ENCODE measurements at places on chromosomes 6 and 20.
A peak's percentile ranks its signal among the peaks of the same experiment; 100 is the strongest.

- DNase-seq = no peak
These were observed 92.6 kb downstream of the CDC5L start for GRCh38 chr6:44480097-44480541.

DNA sequence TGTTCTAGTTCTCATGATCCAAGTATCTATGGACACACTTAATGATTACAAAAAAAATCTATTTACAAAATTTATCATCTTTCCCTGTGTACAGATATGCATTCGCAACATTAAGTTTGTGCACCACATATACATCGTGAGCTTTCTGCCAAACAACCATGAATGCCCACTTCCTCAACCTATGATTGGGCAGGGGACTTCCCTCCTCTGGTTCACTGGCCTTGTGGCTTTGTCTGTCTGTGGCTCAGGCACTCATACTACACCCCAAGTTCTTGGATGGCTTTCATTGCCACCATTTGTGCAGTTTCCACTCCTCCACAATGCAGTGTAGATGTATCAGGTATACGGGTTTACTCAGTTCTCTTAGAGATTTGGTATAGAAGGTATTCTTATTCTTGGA is 74.9 kb downstream of the HS3ST5 start:
- DNase-seq = no peak

DNA sequence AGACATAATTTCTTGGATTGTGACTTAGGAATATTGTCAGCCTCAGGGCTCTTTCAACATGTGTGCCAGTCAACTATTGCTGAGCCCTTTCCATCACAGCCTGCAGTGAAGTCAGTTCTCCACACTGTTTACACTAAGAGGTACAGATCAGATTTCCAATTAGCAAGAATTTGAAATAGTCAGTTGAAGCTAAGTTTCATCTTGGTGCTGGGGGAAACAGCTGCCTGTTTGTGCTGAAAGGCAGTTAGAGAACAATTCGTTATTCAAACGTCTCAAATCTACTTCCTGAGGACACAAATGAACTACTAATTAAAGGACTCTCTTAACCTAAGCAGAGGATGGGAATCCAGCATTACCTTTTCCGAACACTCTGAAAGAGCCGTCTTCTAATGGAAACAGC is 25.9 kb downstream of the ADGRF1 start:
- peak; percentile 95 for DNase-seq

- DNase-seq = no peak
These were observed 9.9 kb upstream of the PCIF1 start for GRCh38 chr20:45924391-45925261.

GRCh38 chr6:15152700-15153099 is 93.2 kb upstream of the JARID2 start:
- no peak for DNase-seq

- DNase-seq = no peak
These were observed 110.4 kb downstream of the SYCP2 start for GRCh38 chr20:59823030-59823423.

DNA sequence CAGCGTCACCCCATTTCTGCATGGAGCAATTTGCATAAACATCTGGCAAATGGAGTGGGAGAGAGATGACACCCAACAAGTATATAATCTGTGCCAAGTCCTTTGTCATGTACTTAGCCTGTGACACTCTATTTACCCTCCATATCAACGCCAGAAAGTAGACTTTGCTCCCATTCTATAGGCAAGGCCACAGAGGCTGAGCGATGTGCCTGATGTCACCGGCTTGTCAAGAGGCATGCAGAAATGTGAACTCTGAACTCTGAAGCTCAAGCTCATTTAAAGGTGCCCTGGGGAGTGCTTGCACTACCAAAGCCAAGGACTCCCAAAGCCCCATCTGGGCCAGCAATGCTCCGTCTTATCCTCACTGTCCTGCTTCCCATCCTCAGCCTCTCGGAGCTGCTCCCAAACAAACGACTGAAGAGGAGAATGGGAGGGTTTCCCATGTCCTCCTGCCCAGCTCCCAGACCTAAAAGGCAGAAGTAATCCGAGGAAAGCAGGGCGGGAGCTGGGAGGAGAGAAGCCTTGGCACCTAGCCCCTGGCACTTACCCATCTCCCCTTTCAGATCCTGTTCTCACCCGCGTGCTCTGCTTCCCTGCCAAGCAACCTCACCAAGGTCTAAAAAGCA is 9.2 kb downstream of the CPNE5 start:
- no peak for DNase-seq

DNA sequence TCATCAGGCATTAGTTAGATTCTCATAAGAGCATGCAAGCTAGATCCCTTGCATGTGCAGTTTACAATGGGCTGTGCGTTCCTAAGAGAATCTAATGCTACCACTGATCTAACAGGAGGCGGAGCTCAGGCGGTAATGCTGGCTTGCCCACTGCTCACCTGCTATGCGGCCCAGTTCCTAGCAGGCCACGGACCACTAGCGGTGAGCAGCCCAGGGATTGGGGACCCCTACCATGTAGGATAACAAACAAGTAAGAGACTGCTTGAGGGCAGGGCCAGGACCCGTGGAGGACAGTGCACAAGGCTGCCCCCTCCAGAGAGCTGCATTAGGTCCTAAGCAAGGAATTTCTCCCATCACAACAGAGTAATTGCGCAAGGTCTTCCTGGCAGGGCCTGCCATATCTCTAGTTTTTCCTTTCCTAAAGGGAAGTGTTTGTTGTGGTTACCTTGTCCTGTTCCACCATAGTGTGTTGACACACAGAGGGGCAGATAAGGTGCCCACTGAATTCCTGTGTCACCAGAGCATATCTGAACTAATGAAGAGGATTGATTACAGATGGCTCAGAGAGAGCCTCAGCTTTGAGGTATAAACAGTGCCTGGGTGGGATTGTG is 58.0 kb downstream of the PACRG start:
- DNase-seq = no peak

- DNase-seq = no peak
These were observed 26.9 kb downstream of the RRAGD start for GRCh38 chr6:89385156-89385667.

DNA sequence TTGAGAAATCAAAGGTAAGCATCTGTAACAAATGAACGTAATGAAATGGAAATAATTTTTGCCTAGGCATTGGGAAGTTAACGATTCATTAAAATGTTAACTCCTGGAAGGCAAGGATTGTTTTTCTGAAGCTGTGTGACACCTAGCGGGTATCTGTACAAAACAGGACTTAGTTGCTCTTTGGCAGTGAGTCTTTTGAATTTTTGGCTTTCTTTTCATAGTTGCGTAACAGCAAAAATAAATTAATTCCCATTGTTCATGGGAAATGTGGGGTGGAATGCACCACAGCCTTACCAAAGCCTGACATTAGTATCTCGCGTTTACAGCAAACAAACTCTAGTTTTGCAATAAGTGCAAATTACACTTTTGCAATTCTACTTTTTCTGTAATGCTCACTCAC is 92.7 kb upstream of the DTNBP1 start:
- no peak for DNase-seq

GRCh38 chr6:42120895-42121865 is 21.2 kb downstream of the C6orf132 start:
- no peak for DNase-seq

- no peak for DNase-seq
These were observed 70.0 kb downstream of the CEBPB start for GRCh38 chr20:50260479-50261221.

GRCh38 chr6:3165631-3166534 is 8.5 kb upstream of the TUBB2A start:
- DNase-seq = no peak

DNA sequence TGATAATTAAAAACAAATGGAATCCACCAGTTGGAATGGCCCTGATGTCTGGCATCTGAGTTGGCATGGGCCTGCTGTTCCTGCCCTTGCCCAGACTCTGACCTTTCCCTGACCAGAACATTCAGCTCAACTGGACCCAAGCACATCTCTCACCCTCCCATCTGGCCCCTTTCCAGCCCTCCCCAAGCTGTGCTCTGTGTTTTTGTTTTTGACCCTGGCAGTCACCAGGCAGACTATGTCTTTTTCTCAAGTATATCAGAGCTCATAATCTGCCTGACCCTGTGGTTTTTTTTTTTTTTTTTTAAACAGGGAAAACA is 117.6 kb downstream of the TRDN start:
- DNase-seq = no peak

- no peak for DNase-seq
These were observed 30.6 kb downstream of the KHDC1L start for GRCh38 chr6:73194744-73195143.

- no peak for DNase-seq
These were observed 126.0 kb downstream of the CD83 start for GRCh38 chr6:14243597-14243996.

DNA sequence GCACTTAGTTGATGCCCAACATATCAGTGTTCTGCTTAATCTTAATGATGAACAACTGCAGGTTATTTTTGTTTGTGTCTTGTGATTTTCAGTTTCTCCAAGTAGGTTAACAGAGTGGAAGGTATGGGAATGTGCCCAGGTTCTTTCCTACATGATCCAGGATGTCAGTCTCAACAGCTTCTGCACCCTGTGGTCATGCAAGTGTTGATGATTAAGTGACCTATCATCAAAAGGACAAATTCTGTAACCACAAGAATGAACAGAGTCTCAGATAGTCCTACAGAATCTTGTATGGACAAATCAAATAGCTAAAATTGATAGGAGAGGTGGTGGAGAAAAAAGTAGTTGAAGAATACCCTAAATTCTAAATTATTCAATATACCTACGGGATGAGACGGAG is 26.1 kb downstream of the MAN1A1 start:
- no peak for DNase-seq

DNA sequence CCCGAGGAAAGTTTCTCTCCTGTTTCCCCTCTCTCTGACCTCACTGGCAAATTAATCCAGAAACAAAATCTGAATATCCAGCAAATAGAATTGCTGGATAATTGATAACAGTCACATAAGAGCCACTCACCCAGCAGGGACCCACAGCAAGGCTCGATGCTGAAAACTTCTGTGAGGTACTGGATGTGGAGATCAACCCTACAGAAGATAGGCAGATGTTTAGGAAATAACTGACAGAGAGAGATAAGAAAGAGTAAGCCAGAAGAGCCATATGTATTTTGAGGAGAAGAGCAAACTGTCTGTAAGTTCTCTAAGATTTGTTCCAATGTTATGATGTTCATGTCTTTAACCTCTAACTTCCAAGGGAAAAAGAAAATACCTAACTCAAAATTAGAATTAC is 59.7 kb downstream of the PKHD1 start:
- DNase-seq = no peak

DNA sequence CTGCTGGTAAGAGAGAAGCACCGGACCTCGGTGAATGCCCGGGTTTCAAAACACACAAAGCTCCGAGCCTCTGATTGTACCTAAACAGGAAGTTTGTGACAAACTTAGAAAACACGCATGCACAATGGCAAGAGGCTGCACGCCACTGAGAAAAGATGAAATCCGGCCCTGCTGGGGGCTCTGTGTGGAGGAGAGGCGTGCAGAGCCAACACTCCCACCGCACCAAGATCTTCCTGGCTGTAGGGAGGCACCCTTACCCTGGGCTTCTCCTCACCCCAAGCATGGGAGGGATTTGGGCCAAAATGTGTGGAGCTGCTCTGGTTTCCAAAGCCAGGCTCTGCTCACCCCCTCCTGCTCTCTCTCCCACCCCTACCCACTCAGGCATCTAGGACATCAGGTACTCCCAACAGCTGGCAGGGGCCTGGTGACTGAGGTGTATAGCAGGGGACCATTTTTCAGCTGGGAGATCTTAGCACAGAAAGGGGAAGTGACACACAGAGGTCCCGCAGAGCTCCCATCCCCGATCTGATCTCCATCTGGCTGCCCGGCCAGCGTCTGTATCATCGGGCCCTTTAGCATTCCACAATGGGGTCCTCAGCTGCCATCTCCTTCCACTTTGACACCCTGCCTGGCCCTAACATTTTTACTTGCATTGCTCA is 84.2 kb downstream of the TRERF1 start:
- DNase-seq = no peak

GRCh38 chr6:137240168-137240567 is 21.0 kb upstream of the IFNGR1 start:
- DNase-seq = no peak

DNA sequence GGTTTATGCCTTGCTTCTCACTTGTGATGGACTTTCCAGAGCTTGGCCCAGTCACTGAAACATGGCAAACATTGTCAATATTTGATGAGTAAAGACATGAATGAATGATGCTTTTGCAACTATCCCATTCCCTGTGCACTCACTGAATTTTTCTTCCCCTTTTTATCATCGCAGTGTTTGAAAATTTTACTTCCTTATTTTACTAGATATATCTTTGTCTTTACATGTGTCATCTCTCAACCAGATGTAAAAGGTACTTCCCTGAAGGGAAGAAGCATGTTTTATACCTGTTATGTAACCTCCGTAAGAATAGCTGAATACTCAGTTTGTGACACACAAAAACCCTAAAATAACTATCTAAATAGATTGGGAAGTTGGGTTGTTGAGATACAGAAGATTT is 544.7 kb upstream of the FLRT3 start:
- DNase-seq = no peak

GRCh38 chr6:37565267-37566110 is 65.8 kb upstream of the CCDC167 start:
- DNase-seq = peak; percentile 23

GRCh38 chr20:62322492-62323041 is 19.8 kb downstream of the ADRM1 start:
- DNase-seq = no peak

DNA sequence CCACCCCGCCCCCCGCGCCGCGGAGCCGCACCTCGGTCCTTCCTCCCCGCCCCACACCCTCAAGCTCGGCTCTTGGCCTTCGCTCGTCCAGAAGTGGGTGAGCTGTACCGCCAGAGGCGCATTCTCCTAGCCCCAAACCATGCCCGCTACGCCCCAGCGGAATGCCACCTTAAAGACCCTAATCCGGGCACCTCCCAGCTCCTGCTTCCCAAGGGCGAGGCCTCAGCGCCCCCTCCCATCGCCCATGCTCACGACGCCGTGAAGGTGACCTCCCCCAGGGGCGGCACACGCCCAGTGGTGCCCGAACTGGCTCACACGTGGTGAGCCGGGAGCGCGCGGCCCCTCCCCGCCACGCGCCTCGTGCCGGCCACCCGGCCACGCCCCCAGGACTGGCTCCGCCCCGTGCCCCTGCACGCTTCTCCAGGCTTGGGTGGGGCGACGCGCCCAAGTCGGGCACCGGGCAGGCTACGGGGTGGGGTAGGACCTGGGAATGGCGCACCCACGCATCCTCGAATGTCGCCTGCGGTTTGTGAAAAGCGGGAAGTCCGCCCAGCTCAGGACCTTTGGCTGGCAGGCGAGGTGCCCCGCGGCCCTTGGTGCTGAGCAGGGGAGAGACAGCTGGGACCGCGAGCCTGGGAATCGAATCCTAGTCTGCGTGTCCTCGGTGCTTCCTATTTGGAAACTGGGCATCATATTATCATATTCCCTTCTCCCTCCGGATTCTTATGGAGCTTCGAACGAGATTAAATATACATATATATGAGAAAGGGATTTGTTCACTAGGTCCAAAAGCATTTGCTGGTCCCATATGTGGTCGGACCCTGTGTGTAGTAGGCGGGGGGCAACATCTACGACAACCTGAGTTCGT is 941 bp upstream of the SOX12 start:
- peak; percentile 90 for DNase-seq

DNA sequence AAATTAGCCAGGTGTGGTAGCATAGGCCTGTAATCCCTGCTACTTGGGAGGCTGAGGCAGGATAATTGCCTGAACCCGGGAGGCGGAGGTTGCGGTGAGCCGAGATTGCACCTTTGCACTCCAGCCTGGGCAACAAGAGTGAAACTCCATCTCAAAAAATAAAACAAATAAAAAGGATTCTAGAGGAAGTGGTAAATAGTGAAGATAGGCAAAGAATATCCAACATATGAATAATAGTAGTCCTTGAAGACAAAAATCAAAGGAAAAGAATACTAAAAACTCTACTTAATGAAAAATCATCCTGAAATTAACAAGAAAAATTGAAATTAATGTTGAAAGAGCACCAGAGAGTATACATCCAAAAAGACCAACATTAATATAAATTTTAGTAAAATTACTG is 67.0 kb upstream of the MRAP2 start:
- DNase-seq = no peak

Measured in NCI-H526 treated with DMSO at 0.1 percent for 48 hours (cell line).